Stimulated activated CD4-positive, alpha-beta T cell treated with anti-CD3 and anti-CD28 coated beads, Interleukin-2, amount 100 ng/mL, for 48 hours (primary cell): ENCODE measurements at places on chromosomes 1 and 21.

GRCh38 chr1:61338899-61339298 is 256.5 kb downstream of the NFIA start:
- no peak for DNase-seq

DNA sequence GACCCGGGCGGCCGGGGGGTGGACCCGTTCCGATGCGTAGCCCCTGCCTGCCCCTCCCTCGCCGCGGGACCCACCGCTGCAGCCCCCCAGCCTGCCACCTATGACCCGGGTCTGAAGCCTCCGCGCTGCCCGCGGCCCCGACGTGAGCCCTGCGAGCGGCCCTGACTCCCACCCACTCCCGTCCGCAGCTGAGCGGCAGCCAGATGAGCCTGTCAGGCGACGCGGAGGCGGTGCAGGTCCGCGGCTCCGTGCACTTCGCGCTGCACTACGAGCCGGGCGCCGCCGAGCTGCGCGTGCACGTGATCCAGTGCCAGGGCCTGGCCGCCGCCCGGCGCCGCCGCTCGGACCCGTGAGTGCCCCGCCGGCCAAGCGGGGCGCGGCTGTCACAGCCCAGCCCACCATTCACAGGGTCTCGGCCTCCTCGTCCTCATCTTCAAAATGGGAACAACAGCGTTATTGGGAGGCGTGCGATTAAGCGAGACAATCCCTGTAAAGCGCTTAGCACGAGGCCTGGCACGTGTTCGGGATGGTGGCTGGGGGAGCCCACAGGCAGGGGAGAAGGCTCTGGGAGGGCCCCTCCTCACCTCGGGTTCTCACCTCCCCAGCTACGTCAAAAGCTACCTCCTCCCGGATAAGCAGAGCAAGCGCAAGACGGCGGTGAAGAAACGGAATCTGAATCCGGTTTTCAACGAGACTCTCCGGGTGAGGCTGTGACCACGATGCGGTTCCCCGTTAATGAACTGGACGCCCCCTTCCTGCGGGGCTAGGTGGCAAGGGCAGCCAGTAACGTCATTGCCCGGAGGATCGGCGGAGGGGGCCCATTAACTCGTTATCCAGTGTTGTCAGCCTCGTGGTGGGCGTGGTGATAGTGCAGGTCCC is 8.2 kb downstream of the SYTL1 start:
- DNase-seq, result no peak

DNA sequence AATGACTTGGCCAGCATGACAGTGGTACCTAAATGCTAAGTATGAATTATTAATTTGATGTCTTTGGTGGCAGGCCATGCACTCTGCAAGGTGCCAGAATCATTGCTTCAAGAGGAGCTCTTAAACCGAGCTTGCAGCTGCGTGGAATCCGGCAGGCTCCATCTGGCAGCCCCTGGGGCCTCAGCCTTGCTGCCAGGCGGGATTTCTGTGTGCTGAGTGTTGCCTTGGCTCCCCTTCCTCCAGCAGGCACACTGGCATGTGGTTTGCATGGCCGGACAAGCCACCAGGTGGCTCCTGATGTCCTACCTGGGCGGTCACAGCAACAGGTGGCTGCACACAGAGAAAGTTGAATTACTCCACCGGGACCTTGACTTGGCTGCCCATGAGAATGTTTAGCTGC is 155.4 kb downstream of the URB2 start:
- no peak for DNase-seq

DNA sequence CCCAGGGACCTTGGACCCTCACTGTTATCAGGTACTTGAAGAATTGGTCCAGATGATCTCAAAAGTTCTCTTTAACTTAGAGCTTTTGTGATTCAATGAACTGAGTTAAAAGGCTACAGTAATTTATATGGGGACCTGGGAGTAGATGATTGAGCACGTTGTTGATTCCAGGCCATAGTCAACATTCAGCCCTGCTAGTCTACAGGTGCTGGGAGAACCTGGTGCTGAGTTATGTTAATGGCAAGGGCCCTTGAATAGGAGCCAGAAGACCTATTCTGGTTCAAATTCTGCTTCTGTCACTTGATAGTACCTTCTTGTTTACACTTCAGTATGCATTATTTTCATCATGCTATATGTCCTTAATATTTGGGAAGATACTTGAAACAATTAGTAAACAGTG is 11.2 kb downstream of the DYRK3 start:
- no peak for DNase-seq

DNA sequence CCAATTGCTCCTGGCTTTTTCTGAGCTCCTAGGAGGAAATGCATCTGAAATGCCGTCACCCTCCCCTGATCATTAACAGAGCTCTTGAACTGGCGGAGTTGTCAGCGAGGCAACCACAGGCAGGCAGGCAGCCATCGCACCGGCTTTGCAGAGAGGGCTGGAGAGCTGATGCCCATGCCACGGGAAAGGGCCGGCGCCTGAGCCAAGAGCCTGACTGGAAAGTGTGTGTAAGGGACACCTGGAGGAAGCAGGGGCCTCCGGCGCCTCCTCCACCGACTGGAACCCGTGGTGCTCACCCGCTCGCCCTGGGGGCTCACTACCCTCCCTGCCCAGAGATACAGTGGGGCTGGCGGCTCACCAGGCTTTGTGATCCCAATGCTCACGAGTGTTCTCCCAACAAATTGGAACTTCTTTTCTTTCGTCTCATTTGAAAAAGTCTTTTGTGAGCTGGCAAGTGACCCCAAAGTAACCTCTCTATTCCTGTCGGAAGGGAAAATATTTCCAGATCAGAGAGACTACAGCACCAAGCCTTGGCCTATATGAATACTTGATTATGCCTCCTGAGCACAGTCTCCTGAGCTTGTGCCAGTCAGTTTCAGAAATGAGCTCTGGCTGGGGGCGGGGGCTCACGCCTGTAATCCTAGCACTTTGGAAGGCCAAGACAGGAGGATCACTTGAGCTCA is 97.7 kb upstream of the SLC25A33 start:
- no peak for DNase-seq

GRCh38 chr1:172145656-172146055 is 274.8 kb upstream of the C1orf105 start:
- DNase-seq, result no peak

DNA sequence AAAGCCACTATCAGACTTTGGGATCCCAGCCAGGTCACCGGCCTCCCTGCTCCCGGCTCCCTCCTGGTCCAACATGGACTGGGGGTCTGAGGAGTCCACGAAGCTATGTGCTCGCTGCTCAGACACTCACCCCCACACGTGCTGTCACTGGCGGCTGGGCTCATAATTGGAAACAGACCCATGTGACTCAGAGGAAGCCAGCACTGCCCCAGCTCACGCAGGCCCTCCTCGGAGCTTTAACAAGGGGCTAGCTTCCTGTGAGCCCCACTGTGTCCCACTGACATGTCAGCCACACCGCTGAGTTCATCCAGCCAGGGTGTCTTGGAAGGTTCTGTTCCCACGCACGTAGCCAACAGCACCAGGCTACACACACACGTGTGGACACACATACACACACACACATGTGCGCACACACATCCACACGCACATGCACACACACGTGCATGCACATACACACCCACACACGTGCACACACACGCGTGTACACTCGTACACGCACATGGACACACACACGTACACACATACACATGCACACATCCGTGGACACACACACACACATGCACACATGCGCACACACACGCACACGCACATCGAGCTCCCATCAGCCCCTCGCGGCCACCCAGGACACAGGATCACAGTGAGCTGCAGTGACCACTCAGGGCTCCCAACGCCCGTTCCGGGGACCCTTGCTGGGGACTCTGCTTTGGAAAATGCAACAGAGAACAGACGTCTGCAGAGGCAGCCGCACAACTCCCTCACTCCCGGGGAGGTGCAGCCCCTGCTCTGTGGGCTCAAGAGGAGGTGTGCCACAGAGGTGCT is 18.4 kb upstream of the COL6A2 start:
- no peak for DNase-seq

GRCh38 chr1:32045772-32046171 is 27.0 kb upstream of the TMEM39B start:
- no peak for DNase-seq

DNA sequence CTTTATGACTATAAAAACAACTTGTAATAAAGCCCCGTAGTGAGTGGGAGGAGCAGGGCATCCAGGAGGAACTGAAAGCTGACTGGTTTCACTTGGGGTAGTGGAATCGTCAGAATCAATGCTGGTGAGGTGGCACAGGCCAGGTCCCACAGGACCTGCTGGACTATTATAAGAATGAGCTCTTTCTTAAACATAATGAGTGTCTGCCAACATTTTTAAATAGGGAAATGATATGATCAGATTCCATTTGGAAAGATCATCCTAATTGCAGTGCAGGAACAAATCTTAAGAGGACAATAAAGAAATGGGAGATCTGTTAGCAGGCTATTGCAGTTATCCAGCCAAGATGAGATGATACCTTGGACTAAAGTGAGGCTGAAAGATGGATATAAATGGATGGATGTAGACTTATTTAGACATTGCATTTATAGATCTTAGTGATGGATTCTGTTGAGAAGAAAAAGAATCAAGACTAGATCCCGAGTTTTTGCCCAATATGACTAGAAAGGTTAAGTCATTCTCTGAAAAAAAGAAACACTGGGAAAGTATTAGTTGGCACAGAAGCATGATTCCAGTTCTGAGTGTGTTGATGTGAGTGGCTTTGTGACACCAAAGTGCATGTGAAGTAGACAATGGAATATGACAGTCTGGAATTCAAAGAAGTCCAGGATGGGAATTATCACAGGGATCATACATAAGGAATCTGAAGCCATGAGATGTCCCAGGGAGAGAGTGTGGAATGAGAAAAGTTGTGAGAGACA is 153.3 kb upstream of the SGIP1 start:
- no peak for DNase-seq

GRCh38 chr1:39085174-39085573 is 59.0 kb downstream of the NDUFS5 start:
- DNase-seq, result no peak

GRCh38 chr1:91073299-91073698 is 51.5 kb upstream of the ZNF644 start:
- no peak for DNase-seq

GRCh38 chr1:26530895-26531598 is 1.5 kb downstream of the RPS6KA1 start:
- DNase-seq, result no peak

DNA sequence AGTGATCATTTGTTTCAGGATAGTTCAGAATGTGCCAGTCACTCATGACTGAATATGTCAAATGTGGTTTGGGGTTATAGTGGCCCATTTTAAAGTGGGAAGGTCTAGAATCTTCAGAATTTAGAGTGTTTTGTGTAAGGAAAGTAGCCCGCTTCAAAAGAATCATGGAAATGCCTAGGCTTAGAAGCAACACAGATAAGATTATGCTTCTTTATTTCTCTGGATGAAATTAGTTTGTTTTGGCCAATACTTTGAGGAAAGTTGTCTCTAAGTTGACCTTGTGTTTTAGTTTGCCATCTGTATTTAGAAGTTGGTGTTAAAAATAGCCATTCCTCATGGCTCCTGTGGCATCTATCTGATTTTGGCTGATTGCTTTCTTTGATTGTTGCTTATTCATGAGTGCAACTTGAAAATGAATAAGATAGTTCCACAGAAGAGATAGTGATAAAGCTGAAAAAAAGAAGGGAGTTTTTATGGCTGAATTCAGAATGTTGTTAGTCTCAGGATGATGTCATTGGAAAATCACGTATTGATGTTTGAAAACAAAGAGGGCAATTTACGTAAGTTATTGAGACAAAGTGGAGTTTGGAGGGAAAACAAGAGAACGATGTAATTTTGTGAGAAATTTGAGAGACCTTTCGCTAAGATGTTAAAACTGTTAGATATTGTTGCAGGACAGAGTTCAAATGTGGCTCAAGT is 71.9 kb downstream of the PLA2G4A start:
- no peak for DNase-seq

DNA sequence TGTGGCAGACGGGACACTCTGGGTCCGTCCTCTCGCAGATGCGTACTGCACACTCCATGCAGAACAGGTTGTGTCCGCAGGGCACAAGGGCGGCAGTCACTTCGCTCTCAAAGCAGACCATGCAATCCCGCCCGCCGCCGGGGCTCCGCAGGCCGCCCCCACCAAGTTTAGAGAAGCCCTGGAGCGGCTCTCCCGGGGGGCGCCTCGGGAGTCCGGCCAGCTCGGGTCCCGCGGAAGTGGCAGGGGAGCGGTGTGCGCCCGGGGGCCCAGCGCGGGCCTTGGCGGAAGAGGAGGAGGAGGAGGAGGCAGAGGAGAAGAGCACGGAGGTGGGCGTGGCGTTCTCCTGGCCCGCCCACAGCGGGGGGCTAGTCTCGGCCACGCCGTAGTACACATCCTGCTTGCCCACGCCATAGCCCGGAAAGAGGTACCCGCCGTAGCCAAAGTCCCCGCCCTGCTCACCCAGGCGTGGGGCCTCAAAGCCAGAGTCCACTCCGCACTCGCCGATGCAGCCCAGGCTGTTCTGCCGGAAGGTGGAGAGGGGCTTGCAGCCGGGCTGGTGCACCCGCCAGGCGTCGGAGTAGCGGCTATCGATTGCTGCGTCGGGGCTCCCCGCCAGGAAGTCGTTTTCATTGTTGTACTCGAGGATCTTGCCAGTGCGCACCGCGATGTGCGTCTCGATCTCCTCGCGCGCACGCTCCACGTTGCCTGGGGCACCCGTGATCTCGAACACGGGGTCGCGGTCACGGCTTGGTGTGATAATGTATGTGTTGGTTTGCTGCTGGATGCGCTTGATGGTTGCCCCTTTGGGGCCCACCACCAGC is 5.4 kb downstream of the MEX3A start:
- DNase-seq, result no peak

DNA sequence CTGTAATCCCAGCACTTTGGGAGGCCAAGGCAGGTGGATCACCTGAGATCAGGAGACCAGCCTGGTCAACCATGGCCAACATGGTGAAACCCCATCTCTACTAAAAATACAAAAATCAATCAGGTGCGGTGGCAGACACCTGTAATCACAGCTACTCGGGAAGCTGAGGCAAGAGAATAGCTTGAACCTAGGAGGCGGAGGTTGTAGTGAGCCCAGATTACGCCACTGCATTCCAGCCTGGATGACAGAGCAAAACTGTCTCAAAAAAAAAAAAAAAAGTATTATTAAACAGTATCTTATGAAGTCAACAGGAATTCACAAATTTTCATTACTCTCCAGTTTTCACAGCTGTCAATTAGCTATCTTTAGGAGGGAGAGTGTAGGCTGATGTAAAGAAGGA is 3.8 kb downstream of the ACBD6 start:
- no peak for DNase-seq

GRCh38 chr21:25005388-25005787 is 601.9 kb downstream of the MRPL39 start:
- no peak for DNase-seq

GRCh38 chr1:156928043-156928602 is 7.7 kb downstream of the LRRC71 start:
- DNase-seq, result no peak
